ENCODE measurements at places on chromosomes 2 and 18.

DNA sequence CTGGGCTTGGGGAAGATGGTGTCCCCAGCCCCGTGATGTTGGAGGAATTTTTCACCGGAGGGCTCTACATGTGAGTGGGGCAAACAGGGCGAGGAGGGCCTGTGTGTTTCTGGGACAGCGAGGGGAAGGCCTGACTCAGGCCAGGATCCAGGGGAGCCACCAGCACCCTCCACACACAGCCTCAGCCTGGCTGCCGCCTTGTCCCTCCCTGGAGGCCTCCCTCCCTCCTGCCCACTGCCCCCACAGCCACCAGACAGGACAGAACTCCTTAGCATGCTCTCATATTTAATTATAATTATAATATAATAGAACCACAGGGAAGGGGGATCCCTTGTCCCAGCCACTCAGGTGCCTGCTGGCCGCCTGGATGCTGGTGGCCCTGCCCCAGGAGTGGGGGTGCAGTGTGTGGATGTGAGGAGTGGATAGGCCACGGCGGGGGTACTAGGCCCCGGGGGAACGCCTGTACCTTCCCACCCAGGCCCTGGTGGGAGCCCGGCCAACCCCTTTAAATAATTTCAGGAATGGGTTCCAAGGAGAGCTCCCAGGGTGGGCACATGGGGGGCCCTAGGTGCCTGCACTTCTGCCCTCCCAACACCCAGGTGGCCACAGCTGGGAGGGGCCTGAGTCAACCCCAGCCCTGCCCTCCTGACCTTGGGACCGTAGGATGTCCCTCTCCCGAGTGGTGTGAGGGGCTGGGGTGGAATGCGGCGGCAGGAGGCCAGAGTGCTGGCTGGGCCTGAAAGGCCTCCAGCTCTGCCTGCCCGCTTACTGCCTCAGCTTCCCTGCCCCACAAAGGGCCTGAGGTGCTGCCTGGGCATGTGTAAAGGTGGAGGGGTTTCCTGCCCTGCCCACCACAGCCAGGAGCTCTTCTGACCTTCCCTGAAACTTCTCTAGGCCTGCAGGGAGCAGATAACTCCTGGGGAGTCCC, 8.8 kb downstream of the PDCD1 start:
- DNase-seq = no peak

- DNase-seq = no peak
These were observed 37.6 kb downstream of the UNC80 start for GRCh38 chr2:209809256-209809655.

GRCh38 chr18:75363446-75364225, 63.9 kb downstream of the SMIM21 start:
- DNase-seq = no peak

DNA sequence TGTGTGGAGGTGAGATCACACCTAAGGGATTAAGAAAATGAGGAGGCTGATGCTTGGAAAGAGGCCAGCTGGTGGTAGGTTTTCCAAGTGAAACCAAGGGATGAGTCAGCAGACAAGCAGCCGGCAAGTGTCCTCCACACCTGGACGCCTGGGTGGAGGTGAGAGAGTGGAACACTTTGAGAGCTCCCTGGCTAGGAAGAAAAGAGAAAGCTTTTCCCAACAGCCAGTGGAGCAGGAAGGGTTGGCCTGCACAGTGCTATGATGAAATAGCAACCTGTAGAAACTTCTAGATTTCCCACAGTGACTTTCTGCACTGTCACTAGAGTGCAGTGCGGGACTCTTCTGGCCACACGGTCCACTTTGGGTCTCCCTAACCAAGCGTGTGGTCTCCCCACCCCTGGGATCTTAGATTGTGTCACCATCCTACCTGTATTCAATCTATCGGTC, 19.6 kb upstream of the IL37 start:
- DNase-seq = no peak

- no peak for DNase-seq
These were observed 78.7 kb upstream of the RGPD5 start for GRCh38 chr2:109715313-109715805.

DNA sequence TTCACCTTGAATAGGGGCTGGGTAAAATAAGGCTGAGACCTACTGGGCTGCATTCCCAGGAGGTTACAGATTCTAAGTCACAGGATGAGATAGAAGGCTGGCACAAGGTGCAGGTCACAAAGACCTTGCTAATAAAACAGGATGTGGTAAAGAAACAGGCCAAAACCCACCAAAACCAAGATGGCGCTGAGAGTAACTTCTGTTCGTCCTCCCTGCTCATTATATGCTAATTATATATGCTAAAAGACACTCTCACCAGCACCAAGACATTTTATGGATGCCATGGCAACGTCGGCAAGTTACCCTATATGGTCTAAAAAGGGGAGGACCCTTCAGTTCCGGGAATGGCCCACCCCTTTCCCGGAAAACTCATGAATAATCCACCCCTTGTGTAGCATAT, 711.5 kb upstream of the KLHL29 start:
- no peak for DNase-seq

DNA sequence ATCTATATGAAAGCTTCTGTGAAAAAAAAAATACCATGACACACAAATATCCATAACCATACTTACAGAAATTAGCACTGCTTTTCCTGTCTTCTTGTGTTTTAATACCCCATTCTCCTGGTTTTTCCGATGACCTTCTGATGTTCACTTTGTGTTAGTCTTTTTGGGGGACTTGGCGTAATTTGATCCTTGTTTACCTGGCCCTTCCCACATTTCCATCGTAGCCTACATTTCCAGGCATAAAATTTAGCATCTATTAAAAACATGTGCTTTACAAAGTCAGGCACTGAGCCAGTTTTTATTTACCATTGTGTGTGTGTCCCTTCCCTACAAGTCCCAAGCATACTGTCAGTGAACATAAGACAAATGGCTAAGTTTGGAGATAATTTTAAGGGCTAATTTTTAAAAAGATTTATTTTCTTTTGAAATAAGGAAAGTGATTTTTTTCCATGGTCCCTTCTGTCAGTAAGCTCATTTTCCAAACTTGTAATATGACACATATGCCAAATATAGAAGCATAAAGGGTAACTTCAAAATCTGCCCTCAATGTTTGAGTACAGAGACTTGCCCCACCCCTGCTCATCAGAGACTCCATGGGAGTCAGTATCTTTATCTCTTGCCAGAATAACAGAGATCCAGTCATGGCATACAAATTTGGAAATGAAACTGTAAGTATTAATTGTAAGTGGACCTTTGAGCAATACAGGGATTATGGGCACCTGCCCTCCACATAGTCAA, 27.3 kb downstream of the SESTD1 start:
- DNase-seq = no peak

GRCh38 chr2:96525211-96525507, 11.4 kb upstream of the ARID5A start:
- no peak for DNase-seq

DNA sequence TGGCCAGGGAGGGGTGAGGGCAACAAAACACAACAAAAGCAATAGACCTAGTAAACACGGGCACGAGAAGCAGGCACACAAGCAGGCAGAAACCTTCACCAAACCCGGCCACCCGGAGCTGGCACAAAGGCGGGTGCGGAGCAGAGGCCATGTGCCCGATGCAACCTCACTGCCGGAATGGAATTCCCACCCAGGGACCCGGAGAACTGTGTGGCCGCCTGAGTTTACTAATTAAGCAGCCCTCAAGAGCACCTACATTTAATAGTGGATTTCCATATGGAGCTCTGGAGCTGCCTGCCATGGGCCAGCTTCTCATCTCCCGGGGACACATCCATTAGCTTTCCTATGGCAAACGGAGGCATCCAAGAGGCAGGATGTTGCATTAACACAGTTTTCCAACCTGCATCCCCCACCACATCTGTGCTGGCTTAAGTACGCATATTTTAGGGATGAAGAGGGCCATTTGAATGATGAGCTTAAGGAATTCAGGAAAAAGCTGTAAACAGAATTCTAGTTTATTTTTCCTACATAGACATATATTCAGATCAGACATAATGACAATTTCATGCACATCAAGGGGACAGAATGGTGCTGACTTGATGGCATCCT, 104.5 kb upstream of the SMIM21 start:
- DNase-seq = no peak

DNA sequence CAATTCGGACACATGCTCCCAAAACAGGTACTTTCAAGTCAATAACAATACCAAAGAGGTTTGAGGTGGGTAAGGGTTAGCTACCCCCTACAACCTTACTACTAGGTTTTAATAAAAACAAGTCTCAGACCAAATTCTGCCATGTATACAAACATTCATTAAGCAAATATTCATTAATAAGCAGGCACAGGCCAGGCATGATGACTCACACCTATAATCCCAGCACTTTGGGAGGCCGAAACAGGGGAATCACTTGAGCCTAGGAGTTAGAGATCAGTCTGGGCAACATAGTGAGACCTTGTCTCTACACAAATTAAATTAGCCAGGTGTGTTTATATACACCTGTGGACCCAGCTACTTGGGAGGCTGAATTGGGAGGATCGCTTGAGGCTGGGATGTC, 11.7 kb upstream of the ELAC1 start:
- no peak for DNase-seq

DNA sequence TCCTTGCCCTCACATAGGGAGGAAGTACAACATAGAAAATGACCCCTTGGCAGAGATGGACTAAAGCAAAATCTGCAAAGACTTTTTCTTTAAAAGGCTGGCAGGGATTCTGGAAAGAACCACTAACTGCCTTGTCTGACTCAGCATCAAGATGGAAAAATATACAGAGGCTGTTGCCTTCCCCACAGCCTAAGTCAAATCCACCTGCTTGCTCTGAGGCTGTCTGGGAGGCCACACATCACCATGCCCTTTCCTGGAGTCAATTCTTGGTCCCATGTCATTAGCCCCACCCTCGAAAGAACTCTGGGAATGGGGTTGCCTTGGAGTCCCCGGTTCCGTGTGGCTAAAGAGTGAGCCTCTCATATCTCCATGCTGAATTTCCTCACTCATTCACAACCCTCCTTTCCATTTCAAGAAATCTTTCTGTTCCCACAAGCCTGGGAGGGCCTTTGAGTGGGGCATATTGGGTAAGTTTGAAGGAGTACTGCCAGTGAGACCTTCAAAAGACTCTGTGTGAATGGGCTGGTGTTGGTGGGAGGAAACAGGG, 39.4 kb downstream of the BMP10 start:
- no peak for DNase-seq

- DNase-seq = no peak
These were observed 271.9 kb downstream of the PHLPP1 start for GRCh38 chr18:62987055-62987830.

- DNase-seq = no peak
These were observed 209.9 kb downstream of the TTC32 start for GRCh38 chr2:19691892-19692291.

- DNase-seq = no peak
These were observed 899 bp downstream of the SLC1A4 start for GRCh38 chr2:64989982-64990614.

GRCh38 chr2:925309-925708, 25.3 kb upstream of the SNTG2 start:
- no peak for DNase-seq

GRCh38 chr2:236969767-236970655, 115.7 kb upstream of the COPS8 start:
- DNase-seq = no peak

- DNase-seq = no peak
These were observed 63.2 kb downstream of the ASB1 start for GRCh38 chr2:238489896-238490295.
